ENCODE measurements at places on chromosomes 12 and 14.

GRCh38 chr14:57871459-57872080, 5.7 kb upstream of the SLC35F4 start:
- no peak for DNase-seq

- DNase-seq, result peak; percentile 13
These were observed 31.0 kb upstream of the LGALS3 start for GRCh38 chr14:55097881-55098560.

DNA sequence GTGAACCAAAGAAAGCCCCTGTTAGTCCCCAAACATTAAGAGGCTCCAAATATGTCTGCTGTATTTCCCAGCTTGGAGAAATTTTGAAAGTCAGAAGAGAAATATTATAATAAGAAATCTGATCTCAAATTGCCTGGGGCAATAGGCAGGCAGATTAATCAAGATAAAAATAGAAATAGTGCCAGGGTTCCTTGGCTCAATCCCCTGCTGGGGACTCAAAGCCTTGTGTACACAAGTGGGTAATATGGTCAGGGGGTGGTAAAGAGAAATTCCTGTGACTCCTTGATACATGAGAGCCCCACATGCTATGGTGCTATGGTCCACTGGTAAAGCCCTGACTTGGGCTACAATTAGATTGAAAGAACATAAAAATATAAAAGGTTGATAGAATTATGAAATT, 41.3 kb upstream of the ARID2 start:
- no peak for DNase-seq

DNA sequence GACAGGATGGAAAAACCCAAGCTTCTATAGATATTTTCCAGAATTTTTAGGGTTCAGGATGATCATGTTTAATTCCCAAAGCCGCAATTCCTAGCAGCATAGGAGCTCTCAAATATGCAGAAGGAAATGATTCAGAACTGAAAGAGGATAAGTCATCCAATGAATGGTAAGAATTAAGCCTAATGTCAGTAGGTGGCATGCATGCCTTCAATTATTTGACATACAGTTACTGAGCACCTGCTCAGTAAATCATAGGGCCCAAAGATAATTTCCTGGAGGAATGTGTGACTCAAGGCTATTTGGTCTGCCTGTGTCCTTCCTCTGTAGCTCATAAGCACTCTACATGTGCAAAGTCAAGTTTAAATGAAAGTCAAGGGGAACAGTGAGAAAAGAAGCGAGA, 116.8 kb upstream of the SLC38A4 start:
- DNase-seq, result no peak

DNA sequence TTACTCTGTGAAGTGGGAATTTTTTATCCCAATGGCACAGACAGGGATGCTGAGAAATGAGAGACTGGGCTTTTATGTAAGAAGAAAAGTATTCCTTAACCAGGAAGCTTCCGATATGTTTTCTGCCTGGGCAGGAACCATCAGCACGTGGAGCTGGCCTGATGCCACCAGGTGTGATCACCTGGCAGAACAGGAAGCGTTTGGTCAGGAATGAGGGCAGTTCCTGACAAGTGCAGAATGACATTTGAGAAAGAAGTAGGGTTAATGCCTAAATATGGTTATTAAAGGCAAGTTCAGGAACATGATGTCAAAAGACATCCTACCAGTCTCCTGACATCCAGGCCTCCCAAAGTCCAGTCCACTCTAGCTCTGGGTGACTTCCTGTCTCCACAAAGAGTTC, 210.3 kb downstream of the NUAK1 start:
- DNase-seq, result no peak

DNA sequence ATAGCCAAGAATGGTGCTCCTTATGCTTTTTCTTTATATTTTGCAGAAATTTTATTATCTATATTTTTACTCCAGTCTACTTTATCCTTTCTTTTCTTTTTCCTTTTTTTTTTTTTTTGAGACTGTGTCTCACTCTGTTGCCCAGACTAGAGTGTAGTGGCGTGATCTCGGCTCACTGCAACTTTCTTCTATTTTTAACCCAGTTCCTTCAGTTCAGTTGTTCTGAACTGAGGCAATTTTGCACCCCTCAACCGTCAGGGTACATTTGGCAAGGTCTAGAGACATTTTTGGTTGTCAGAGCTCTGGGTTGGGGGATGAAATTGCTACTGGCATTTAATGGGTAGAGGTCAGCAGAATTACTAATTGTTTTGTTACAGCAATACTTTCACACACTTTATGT, 75.7 kb downstream of the DIP2B start:
- no peak for DNase-seq

DNA sequence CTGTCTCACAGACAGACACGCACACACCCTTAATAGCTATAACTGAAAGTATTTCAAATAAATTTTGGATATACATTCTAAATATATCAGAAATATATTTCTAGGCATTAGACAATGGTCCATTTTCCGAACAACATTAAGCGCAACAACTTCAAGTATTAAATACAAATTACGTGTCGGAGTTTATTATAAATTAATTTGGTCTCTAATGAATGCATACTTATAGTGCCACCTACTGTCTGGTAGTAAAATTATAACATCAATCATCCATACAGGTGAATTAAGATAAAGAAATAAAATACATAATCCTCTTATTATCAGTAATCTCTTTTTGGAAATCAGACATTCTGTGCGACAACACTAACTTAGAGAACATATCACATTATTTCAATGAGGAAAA, 27.2 kb upstream of the CMAS start:
- DNase-seq, result no peak

GRCh38 chr14:42715316-42715715, 1108.6 kb downstream of the LRFN5 start:
- DNase-seq, result no peak

GRCh38 chr14:35296545-35296944, 4.4 kb downstream of the PSMA6 start:
- no peak for DNase-seq

DNA sequence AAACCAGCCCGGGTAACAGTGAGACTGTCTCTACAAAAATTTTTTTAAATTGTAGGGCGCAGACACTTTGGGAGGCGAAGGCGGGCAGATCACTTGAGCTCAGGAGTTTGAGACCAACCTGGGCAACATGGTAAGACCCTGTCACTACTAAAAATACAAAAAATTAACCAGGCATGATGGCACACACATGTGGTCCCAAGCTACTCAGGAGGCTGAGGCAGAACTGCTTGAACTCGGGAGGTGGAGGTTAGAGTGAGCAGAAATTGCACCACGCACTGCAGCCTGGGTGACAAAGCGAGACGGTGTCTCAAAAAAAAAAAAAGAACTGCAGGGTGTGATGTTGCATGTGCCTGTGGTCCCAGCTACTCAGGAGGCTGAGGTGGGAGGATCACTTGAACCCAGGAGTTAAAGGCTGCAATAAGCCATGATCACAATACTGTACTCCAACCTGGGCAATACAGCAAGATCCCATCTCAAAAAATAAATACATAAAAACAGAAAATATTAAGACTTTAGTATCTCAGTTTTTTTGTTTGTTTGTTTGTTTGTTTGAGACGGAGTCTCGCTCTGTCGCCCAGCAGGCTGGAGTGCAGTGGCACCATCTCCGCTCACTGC, 16.9 kb downstream of the ATXN2 start:
- DNase-seq, result no peak
